Urinary bladder (tissue), 4 donors: ENCODE measurements at places on chromosomes 4 and X. TPM values are rescaled to one million over a fixed set of nuclear protein-coding genes. Genes with fewer than 3 reads are reported as not detected.

GRCh38 chrX:45765281-45765680 lies 564.6 kb upstream of the DIPK2B start:
- DNase-seq = no peak

The REPS2 gene
- 15.6 TPM for total RNA-seq

The FAM9C gene
- total RNA-seq = 0.05 TPM

The PLXNB3 gene
- total RNA-seq = 5.9 TPM

DNA sequence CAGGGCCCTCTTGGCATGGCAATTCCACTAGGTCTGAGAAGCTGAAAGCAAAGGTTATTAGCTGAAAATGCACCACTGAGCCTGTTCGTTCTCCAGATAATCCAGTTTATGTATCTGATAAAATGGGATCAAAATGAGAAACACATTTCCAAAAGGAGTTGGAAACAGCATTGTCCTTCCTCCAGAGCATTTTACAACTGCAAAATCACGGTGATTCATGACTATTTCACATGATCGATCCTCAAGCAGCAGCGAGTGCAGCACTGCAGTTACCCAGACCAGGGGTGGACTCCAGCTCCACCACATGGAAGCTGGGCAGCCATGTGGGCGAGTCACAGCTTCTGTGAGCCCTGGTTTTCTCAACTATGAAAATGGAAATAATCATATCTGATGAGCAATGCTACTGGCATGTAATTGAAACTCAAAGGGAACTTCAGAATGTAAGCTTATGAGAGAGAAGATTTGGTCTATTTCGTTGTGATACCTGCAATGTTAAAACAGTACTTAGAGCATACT lies 78.7 kb upstream of the MSX1 start:
- no peak for DNase-seq
